ENCODE measurements at places on chromosomes 5 and 9.
A peak's percentile ranks its signal among the peaks of the same experiment; 100 is the strongest.

GRCh38 chr9:131677444-131678180, 62.3 kb downstream of the RAPGEF1 start:
- no peak for DNase-seq

- no peak for DNase-seq
These were observed 36.4 kb downstream of the PWWP2A start for GRCh38 chr5:160082614-160083500.

DNA sequence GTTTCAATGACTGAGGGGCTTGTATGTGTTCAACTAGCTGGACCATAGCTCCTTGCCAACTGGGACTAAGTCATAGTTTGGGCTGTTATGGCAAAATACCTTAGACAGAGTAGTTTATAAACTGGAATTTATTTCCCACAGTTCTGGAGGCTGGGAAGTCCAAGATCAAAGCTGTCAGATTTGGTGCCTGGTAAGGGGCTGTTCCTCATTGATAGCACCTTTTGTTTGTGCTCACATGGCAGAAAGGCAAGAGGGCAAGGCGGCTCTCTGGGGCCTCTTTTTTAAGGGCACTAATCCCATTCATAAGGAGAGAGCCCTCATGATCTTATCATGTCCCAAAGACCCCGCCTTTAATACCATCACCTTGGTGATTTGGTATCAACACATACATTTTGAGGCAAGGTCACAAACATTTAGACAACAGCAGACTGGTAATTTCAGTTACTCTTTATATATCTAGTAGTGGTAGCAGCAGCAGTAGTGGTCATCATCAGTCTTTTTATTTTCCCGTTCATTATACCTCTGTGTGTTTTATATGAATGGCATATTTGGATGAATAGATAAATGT, 477.0 kb downstream of the CCDC171 start:
- DNase-seq = no peak

DNA sequence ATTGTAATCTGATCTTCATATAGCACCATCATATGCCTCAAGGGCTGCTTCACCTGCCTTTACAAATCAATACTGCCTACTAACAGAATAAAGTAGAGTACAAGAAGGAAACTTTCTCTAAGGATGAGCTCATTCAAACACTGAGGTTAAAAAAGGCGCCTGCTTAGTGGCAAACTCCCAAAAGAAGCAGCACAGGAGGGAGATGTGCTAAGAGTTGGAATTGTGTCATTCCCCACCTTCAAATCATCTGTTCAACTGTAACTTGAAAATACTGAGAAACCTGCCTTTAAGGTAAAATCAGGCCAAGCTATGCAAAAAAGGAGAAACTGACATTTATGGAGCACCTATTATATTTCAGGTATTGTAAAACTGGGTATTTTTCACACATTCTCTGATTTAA, 560.6 kb downstream of the PTPRD start:
- DNase-seq = no peak

GRCh38 chr5:109335114-109335513, 74.7 kb downstream of the PJA2 start:
- DNase-seq = no peak

- no peak for DNase-seq
These were observed 29.1 kb downstream of the LMX1B start for GRCh38 chr9:126642839-126643238.

DNA sequence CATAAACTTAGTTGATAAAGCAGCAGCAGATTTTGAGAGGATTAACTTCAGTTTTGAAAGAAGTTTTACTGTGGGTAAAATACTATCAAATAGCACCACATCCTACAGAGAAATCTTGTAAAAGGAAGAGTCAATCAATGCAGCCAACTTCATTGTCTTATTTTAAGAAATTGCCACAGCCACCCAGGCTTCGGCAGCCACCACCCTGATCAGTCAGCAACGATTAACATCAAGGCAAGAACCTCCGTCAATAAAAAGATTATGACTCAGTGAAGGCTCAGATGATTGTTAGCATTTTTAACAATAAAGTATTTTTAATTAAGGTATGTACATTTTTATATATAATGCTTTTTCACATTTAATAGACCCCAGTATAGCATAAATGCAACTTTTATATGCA, 122.3 kb upstream of the NR4A3 start:
- no peak for DNase-seq

- peak; percentile 83 for DNase-seq
These were observed 114.9 kb upstream of the NFIB start for GRCh38 chr9:14428781-14429230.

- DNase-seq = no peak
These were observed 63.9 kb downstream of the FAM114A2 start for GRCh38 chr5:153974813-153975163.

DNA sequence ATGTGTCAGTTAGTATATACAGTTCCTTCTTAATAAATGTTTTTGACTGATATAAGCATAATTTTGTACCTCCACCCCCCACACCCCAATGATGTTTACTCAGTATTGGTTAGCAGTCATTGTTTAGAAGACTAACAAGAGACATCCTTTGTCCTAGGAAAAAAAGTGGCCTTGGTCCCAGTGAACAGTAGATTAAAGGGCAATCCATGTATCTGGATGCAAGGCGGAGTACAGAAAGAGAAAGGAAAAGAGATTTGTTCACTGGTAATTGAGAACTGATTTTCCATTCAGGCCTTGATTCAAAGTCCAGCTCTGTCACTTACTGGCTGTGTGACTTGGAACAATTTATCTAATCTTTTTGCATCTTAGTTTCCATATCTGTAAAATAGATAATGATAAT, 4.6 kb downstream of the RALGPS1 start:
- DNase-seq = no peak

GRCh38 chr5:142432369-142432863, 107.6 kb upstream of the SPRY4 start:
- DNase-seq = no peak

GRCh38 chr9:119968836-119969707, 599.8 kb upstream of the BRINP1 start:
- DNase-seq = peak; percentile 76

DNA sequence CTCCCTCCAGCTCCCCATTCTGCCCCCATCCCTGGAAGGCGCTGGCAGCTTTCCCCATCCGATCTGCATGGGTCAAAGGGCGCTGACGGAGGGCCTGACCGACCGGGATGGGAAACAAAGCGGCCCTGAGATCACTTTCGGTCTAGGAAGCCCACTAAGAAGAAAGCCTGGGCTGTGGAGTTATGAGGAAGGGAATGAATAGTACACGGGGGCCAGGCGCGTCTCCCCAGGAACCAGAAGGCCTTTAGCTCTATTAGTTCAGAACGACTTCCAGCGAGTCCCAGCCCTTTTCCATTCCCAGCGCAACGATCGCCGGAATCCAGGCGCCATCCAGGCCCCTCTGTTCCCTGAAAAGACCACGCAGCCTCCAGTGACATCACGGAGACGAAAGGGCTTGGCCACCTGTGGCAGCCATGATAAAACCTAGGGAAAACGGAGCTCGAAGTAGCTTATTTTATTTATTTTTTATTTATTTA, 70.1 kb upstream of the CCDC180 start:
- DNase-seq = no peak

- no peak for DNase-seq
These were observed 3.9 kb upstream of the MGAT1 start for GRCh38 chr5:180806351-180807011.

GRCh38 chr5:91313757-91314673, 69.1 kb downstream of the ARRDC3 start:
- peak; percentile 92 for DNase-seq

DNA sequence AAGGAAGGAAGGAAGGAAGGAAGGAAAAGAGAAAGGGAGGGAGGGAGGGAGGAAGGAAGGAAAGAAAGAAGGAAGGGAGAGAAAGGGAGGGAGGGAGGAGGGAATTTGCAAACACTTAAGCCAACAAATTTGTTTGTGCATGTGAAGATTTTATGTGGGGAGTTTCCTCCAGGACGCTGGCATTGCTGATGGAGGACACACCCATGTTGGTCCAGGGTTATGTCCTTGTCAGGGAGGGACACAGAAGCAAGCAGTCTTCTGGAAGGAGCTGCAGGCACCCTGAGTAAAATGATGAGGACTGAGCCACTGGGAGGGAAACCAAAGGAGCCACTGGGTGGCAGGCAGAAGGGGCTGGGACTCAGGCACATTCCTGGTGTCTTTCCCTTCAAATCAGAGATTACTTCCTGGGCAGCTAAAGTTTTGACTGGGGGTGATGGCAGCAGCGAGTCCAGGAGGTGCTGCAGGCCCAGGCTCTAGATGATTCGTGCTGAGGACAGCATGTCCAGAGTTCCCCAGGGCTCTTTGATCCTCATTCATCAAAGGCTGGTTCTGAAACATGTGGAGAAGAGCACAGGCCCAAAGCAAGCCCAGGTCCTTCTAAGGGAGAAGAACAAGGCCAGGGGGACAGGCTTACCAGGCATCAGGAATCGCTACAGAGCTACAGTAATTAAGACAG, 109.2 kb downstream of the PAX5 start:
- DNase-seq = no peak

DNA sequence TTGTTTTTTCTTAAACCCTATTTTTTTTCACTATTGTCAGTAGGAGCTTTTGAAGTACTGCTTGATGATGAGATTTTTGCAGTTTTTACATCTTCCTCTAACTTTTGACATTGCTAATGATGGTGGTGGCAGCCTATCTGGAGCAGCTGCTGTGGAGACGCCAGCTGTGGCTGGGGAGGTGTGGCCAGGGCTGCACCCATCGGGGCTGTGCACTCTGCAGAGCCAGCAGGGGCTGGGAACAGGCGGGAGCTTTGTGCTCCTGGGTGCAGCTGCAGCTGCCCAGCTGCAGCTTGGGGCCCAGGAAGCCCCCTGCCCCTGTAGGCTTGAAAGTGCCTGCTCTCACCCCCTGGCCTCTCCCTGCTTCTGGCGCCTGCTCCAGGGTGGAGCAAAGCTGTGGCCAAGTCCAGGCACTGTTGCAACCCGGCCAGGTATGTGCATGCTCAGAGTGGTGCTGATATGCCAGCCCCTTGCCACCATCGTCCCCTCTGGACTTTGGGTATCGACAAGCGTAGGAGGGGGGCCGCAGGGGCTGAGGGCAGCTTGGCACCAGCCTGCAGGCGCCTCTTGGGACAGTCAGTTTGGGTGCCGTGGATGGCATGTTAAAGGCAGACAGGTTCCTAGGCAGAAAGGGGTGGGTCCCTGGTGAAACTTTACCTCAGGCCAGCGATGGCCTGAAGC, 39.2 kb downstream of the FER start:
- no peak for DNase-seq

- DNase-seq = peak; percentile 28
These were observed 198.1 kb downstream of the EFNA5 start for GRCh38 chr5:107472620-107473064.

GRCh38 chr5:143494162-143494561, 90.7 kb upstream of the NR3C1 start:
- no peak for DNase-seq

- DNase-seq = no peak
These were observed 16.9 kb downstream of the ADAM19 start for GRCh38 chr5:157558681-157559080.

- no peak for DNase-seq
These were observed 56.1 kb downstream of the MEF2C start for GRCh38 chr5:88826646-88827585.

DNA sequence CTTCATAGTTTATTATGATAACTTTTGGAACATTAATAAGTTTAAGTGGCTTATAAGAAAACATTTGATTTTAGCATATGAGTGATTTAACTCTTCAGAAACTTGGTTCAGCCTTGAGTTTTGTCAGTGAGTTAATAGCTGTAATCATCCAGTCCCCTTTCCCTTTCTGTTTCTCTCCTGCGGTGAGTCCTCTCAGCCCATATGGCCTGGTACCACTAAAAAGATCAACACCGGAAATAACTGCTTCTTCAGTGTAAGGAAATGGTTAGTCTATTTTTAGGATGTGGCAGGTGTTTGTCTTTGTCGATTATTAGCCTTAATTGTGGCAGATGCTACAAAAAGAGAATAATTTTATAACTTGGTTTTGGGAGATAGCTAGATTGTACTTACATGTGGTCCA, 120.2 kb upstream of the GRHPR start:
- DNase-seq = peak; percentile 61

DNA sequence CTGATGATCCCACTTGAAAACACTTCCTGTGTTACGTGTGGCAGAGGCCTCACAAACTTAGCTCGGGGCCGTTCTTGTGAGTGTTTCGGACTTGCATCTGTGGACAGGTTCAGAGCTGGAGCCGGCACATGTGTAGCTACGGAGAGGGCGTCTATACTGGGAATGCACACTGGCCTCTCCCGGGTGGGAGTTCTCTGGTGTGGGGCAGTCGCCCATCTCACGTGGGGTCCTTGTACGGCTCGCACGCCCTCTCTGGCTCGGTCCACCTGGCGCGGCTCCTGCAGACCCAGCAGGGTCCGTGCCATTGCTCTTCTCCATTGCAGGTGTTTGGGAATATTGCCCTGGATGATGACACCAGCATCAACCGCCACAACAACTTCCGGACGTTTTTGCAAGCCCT, 197.9 kb downstream of the CACNA1B start:
- no peak for DNase-seq

DNA sequence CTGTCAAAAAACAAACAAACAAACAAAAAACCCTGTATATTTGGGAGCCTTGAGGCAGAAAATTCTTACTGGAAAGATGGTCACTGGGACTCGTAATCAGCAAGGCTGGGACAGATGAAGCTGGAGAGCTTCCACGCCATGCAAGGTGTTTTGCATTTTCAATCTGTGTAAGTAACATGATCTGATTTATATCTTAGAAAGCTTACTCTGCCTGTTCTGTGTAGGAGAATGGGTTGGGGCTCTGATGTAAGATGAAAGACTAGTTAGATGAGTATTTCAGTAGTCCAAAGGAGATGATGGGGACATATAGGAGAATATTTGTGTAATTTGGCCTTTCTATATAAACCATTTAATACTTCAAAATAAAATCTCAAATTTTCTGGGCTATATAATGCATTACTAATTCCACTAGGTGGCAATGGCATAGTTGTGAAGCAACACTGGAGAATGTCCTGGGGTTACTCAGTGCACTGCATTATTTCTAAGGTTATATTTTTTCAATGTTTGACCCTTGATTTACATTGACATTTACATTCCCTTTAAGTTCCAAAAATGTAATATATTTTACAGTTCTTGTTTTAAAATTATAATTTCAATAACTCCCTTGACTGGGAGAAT, 21.9 kb upstream of the FSD1L start:
- no peak for DNase-seq

DNA sequence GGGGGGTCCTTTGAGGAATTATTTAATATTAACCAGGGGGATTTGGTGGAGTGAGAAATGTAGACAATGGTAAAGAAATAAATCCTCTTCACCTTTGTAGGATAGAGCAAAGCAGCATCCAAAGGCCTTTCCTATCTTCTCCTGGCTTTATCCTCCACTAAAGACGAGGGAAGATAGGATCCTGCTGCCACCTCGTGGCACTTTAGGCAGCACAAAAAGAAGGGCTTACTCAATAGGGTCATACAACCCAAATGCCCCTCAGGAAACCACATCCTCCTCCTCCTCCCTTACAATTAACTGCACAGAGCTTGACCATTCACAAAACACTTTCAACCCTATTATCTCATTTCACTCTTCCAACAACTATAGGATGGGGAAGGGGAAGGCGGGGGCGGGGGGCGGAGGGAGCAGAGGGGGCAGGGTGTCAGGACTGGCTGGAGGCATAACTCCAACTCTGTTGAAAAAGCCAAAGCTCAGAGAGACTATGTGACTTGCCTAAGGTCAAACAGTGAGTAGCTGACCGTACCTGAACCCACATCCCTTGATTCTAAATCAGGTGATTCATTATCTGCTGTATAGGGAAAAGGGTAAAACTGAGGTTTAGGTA, 45.4 kb upstream of the MYOT start:
- no peak for DNase-seq
